Muscle of arm (tissue), 14 donors: ENCODE measurements at places on chromosomes 11 and 22.
A peak's percentile ranks its signal among the peaks of the same experiment; 100 is the strongest.

DNA sequence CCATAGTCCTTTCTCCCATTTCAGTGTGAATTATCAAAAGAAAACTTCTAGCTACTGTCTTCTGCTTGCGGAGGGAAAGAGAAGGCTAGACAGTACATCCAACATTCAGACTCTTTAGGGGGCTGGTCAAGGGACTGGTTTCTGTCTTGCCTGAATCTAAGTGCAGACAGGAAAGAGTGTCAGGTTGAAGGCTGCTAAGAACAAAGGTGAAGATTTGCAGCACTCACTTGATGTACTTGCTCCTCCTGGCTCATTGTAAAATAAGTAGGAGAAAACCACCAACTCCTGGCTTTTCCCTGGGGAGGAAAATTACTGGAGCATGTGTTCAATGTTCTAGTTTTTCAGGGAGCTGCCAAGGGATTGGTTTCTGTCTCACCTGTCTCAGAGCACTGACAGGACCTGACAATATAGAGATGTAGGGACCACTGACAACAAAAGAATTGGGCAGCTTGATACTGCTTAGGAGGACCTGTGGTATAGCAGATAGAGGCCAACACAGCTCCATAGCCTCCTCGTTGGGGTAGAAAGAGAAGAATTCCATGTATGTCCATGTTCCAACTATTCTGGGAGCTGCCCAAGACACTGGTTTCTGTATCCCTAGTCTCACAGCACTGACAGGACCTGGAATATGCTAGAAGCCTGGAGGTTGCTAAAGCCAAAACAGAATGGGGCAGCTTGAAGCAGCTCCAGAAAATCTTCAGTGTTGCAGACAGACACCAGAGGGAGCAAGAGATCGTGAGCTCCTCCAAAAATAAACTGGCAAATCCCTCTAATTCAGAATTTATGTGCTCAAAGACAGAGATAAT is 39.7 kb upstream of the MMP12 start:
- peak; percentile 24 for DNase-seq

GRCh38 chr22:46516638-46517037 is 20.8 kb downstream of the CELSR1 start:
- DNase-seq: no peak

DNA sequence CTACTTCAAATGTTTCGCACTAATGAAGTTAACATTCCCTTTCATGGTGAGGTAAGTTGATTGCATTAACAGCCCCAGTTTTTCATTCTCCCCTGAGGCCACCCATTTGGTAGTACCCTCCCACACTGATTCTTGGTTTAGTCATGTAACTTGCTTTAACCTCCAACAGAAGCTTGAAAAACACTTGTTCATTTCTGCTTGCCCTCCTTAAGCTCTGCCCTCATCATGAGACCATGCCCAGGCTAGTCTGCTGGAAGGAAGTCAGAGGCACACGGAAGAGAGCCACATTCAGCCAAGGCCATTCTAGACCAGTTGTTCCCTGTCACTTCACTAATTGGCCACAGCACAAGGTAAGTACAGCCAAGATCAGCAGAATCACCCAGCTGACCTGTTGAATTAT is 50.7 kb upstream of the CD44 start:
- no peak for DNase-seq

DNA sequence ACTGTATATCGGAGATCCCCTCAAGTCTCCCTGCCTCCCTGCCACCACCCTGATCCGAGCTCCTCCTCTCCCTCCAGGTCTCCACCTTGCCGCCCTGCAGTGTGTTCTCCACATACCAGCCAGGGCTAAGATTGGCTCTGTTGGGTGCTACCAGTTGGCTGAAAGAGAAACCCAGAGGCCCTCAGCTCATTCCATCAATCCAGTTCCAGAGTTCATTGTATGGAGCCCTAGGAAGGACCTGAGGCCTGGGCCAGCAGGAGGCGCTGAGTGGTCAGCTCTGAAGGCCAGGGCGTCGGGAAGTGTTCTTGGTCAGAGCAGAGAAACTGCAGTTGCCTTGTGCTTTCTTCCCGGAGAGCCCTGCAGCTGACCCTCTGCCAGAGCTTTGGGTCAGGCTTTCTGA is 2.2 kb upstream of the TOP3B start:
- DNase-seq: no peak

GRCh38 chr22:27801202-27801615 is 347 bp downstream of the MN1 start:
- DNase-seq: no peak

DNA sequence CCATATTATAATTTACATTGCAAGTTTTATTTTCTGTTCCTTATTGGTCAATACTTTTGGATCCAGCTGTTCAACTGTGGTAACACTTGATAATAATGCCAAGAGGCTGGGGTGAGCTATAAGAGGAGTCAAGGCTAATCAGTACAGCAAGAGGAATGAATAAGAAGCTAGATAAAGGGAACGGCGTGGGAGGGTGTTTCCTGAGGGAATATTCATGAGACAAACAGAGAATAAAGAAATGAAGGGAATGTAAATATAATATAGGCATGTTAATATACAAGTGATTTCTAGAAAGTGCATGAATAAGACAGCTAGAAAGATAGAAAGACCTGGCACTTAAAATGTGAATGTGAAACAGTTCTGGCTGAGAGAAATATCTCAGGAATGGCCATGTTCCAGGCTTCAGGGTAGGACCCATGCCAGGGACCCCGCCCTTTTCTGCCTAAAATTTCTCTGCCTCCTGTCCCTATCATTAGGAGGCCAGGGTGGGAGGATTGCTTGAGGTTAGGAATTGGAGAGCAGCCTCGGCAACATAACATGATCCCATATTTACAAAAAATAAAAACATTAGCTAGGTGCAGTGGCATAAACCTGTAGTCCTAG is 3.9 kb downstream of the OR51B4 start:
- DNase-seq: no peak

GRCh38 chr11:119571311-119571710 is 148.3 kb upstream of the THY1 start:
- no peak for DNase-seq

GRCh38 chr11:72024069-72024754 is 25.5 kb downstream of the IL18BP start:
- no peak for DNase-seq

GRCh38 chr11:73554671-73555320 is 43.1 kb downstream of the FAM168A start:
- DNase-seq: no peak

DNA sequence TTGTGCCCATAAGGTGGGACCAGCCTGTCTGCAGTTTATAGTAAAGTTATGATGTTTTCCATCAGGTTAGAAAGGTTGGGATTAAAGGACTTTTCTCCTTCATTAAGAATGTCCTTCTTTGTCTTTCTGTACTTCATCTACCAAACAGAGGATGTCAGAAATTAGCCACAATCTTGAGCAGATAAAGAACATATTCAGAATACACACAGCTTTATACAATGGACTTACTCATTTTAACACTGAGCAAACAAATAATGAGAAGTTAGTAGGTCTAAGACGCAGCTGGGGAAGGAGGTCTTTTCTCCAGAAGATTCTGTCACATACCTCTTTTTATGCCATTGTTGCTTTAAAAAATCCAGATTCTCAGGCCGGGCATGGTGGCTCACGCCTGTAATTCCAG is 57.0 kb upstream of the CYP2D6 start:
- DNase-seq: no peak

GRCh38 chr11:110805756-110806155 is 93.5 kb upstream of the ARHGAP20 start:
- DNase-seq: no peak

- peak; percentile 46 for DNase-seq
These were observed 39.2 kb upstream of the IGLL5 start for GRCh38 chr22:22848364-22848866.

- no peak for DNase-seq
These were observed 19.6 kb upstream of the CCDC134 start for GRCh38 chr22:41780746-41781505.

DNA sequence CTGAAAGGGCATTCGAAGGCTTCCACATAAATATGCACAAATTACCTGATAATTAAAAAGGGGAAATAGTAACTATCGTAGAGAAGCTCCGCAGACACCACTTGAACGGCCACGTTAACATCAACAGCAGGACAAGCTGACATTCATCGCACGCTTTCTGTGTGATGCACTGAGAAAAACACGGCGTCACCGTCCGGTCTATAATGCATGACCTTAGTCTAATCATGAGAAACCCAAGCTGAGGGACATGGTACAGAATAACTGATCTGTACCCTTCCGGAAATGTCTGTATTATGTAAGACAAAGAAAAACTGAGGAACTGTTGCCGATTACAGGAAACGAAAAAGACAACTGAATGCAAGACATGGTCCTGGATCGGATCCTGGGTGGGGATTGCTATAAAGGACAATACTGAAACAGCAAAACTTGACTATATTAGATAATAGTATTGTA is 678 bp upstream of the RANGAP1 start:
- DNase-seq: no peak

DNA sequence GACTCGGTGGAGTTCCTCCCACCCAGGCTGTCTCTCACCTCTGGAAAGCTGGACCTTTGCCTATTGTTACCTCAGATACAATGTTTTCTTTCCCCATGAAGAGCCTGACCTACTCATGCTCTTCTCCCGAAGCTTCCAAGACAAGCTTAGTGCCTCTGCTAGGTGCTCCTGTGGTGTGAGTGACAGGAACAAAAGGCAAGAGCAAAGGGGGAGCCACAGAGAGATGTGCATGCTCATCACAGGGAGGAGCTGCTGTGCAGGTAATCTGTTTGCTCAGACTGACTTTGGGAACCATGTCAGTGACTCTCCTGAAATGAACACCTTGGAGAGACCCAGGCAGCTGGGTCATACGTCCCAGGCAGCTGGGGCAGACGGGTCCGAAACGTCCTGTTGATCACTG is 53.6 kb upstream of the VSTM5 start:
- DNase-seq: no peak

- no peak for DNase-seq
These were observed 97.0 kb downstream of the RDX start for GRCh38 chr11:110199184-110199981.

DNA sequence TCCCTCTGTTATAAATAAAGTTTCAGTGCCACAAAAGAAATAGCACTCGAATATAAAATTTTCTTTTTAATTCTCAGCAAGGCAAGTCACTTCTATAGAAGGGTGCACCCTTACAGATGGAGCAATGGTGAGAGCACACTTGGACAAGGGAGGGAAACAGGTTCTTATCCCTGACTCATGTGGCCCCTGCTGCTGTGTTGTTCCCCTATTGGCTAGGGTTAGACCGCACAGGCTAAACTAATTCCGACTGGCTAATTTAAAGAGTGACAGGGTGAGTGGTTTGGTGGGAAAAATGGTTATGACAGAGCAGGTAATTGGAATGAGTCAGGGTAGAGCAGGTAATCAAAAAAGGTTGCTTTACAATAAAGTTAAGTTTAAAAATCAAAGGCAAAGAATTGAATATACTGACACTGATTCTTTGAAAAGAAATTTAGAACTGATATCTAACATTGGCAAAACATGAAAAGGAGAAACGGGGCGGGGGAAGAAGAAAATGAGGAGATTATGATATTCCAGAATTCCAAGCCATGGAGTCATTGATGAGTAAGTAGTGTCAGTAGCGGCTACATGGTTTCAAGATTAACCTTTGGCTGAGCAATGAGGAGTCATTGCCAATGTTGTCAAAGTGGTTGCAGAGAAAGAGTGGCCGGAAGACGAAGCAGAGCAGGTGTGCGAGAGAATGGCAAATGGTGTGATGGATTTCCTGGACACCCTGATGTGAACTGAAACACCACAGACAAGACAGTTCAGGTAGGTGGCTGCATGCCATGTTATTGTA is 48.4 kb upstream of the MRGPRX1 start:
- DNase-seq: no peak

GRCh38 chr22:30922151-30922611 is 46.4 kb downstream of the MORC2 start:
- DNase-seq: peak; percentile 54

DNA sequence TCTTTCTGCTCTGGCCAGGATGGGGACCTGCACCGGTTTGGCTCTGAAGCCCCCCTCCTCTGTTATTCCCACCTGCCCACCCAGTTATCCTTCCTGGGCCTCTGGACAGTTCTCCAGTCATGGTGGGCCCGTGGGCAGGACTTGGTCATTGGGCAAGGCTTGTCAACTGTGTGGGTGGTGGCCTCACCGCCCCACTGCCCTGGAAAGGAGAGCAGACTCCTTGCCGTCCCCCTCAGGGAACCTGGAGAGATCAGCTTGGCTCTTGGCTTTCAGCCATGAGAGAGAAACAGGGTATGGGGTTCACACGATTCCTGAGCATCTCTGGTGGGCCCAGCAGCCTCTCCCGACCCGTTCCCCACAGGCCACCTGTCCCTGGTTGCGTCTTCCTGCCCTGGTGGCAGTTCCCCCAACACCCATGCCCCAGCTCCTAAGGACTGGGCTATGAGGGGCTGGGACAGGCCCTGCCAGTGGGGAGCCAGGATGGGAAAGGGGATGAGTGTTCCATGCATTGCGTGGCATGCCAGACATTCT is 92.3 kb downstream of the MORC2 start:
- DNase-seq: no peak

GRCh38 chr11:33291004-33291777 is 34.0 kb downstream of the HIPK3 start:
- DNase-seq: peak; percentile 23

DNA sequence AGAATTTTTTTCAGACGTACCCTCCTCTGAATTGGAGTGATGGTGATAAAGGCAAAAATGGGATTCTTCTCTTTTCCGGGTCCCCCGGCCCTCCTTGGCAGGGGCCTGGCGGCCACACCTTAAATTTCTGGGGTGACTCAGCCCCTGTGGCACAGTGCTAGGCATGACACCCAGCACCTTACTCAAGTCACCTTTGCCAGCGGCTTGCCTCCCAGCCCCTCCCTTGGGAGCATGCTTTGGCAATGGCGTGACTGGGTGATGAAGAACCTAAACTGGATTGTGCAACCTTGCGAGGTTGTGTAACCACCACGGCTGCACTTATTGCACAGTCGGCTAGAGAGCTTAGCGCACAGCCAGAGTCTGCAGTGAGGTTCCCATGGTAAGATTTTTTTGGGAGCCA is 16.2 kb upstream of the LDLRAD3 start:
- no peak for DNase-seq

- no peak for DNase-seq
These were observed 72.8 kb upstream of the SPON1 start for GRCh38 chr11:13889552-13890249.

DNA sequence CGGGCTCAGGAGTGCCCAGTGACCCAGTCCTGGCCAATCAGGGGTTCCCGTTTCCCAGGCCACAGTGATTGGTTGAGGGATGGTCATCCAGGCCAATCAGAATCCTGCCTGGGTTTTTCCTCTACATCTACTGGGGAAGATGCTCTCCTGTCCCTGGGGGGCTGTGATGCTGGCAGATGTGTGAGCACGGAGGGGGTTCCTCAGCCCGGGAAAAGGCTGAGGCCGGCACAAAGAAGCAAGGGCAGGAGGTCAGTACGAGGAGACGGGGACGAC is 171.2 kb downstream of the CTTN start:
- no peak for DNase-seq

- DNase-seq: peak; percentile 77
These were observed 95.0 kb downstream of the SWAP70 start for GRCh38 chr11:9758637-9759518.
